ENCODE measurements at places on chromosomes 2 and 18.
A peak's percentile ranks its signal among the peaks of the same experiment; 100 is the strongest.

DNA sequence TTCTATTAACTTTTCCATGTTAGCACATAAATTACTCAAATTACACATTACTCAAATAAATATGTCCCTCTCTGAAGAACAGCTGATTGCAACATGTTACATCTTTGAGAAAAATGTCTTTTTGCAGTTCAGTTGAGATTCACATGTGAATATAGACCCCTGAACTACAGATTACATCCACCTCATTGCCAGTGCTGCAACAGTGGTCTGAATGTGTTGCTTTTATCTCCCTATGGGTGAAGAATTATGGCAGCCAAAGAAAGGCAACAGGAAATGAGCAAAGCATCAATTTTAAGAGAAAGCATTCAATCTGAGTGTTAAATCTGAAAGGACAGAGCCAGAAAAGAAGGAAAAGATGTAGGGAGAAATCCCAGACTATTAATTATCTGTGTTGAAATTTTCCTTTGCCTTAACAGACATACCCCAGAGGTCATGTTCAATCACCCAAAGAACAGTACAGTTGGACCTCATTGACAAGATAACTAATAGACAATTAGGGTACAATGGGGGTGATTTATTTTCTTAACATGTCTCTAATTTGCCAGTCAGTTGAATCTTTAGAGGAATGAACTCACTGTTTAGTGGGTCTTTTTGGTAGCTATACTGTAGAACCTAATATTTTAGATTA is 620.2 kb downstream of the CPS1 start:
- DNase-seq, result no peak

GRCh38 chr2:108637304-108637669 is 82.0 kb upstream of the RANBP2 start:
- DNase-seq, result no peak

DNA sequence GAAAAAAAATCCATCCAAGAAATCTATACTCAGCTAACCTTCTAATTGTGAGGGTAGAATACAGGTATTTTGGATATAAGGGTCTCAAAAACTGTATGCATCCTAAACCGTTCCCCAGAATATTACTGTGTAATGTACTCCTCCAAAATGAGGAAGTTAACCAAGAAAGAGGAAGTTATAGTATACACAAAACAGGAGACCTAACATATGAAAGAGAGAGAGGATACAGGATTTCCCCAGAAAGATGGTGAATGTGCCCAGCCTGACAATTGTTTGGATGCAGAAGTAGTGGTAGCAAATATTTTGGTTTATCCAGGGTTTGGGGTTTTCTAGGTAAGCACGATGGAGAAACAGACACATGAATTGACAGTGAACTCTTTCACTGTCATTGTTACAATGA is 50.6 kb downstream of the GALNT3 start:
- DNase-seq, result no peak

DNA sequence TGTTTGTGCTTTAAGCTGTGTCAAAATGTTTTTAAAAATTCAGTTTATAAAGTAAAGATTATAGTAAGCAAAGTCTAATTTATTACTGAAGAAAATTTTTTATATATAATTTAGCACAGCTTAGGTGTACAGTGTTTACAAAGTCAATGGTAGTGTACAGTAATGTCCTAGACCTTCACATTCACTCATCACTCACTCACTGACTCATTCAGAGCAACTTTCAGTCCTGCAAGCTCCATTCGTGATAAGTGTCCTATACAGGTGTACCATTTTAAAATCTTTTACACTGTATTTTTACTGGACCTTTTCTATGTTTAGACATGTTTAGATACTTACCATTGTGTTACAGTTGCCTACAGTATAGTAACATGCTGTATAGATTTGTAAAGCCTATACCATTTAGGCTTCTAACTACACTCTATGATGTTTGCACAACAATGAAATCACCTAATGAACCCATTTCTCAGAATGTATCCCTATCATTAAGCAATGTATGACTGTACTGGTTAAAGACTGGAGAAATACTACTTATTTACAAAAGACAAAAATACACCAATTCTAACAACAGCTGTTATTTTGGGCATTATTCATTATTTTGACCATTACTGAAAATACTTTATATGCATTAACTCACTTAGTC is 95.1 kb downstream of the STRN start:
- DNase-seq, result no peak

DNA sequence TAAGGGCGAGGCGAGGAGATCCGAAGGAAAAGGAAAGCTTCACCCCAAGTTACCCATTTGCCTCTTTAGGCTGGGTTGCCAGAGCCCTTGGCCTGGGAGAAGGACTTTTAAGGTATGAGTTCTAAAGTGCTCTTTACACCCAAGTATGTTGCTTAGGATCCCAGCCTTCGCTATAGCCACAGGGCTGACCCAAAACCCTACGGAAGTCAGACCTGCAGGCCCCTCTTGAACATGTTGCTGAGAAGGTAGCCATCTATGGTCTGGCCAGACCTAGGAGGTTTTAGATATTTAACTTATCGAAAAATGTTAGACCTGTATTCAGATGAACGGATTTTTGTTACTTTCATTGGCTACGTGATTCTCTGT is 95.4 kb downstream of the PMS1 start:
- DNase-seq, result no peak

- DNase-seq, result no peak
Measured at GRCh38 chr2:10038716-10039115, 4.6 kb upstream of the KLF11 start.

DNA sequence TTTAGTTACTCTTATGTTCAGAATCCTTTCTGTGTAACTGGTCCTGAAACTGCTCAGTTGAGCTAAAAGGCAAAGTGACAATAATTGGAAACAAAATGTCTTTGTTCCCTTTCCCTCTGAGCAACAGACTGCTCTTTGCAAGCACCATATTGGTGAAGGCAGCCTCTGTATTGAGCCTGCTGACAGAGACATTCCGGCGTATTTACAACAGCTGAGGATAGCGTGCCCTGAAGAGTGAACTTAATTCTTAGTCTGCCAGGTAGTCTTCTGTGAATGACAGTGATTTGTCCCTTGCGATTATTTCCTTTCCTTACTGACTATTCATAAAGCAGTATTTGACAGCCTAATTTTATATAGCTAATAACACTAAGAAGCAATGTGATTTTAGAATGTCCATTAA is 239.1 kb downstream of the CPS1 start:
- no peak for DNase-seq

DNA sequence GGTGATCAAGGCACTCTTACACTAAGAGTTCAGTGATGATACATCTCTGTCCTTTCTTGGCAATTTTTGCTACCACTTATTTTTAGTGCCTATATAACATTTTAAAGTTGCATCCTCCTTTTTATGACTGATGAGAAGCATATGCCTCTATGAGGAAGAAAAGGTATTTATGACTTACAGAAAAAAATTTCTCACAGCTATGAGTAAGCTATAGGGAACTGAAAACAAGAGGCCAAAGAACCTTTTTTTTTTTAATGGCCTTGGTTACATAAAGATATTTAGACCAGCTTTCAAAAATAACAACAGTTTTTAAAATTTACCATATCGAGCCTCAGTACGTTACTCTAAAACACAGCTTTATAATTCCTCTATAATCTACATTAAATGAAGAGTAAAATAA is 21.3 kb downstream of the MBD5 start:
- peak; percentile 34 for DNase-seq

Measured in fibroblast of skin of left biceps (primary cell).